NCI-H2171 (cell line): ENCODE measurements at places on chromosomes 2 and 18.

GRCh38 chr2:129233751-129234406 lies 745.6 kb upstream of the RAB6C start:
- no peak for DNase-seq

GRCh38 chr2:172307800-172308199 lies 119.6 kb upstream of the ITGA6 start:
- DNase-seq, result no peak

DNA sequence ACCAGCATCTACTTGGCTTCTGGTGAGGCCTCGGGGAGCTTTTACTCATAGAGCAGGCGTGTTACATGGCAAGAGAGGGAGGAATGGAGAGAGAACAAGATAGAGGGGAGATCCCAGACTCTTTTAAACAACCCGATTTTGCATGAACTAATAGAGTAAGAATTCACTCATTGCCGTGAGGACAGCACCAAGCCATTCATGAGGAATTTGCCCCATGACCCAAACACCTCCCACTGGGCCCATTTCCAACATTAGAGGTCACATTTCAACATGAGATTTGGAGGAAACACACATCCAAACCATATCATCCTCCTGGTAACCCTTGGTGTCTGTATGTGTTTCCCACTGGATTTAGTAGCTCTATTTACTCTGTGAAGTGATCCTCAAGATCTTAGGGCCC lies 249.9 kb upstream of the SP5 start:
- DNase-seq, result no peak

- DNase-seq, result no peak
These were observed 21.6 kb downstream of the MROH2A start for GRCh38 chr2:233799716-233800115.

DNA sequence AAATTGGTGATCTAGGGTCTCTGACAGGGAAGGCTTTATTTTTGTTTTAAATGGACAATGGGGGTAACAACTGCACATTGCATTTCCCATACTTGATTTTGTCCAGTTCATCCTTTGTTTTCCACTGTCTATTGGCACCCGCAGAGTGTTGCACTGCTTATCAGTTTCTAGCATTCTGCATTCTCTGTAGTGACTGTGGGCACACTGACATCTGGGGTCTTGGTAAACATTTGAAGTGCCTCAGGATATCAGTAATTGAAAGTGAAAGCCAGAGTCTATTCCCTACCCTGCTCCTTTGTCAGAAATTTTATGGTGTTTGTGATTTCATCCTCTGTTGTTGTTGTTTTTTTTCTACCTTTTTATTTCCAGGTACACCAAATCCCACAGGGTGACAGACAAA lies 132.1 kb upstream of the EPC2 start:
- DNase-seq, result no peak

DNA sequence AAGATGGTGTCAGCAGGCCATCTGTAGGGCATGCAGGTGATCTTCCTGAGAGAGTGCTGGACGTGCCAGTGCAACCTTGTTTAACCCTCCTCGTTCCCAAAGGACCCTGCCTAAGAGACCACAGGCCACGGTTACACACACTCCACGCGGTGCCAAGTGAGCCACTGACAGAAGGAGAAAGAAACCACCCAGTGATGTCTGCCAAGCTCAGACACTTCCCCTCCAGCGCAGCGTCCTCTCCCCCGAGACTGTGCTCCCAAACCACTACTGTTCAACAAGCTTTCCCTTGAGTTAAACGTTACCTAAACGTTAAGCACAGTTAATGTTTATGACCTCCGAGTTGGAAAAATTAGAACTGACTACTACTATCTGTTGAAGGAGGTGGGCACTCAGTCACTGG lies 119.1 kb upstream of the NCK2 start:
- DNase-seq, result no peak

GRCh38 chr2:230901006-230901405 lies 24.0 kb downstream of the GPR55 start:
- DNase-seq, result no peak

- no peak for DNase-seq
These were observed 474 bp upstream of the CERKL start for GRCh38 chr2:181657379-181657778.

GRCh38 chr2:215695861-215696260 lies 260.0 kb upstream of the FN1 start:
- DNase-seq, result no peak

DNA sequence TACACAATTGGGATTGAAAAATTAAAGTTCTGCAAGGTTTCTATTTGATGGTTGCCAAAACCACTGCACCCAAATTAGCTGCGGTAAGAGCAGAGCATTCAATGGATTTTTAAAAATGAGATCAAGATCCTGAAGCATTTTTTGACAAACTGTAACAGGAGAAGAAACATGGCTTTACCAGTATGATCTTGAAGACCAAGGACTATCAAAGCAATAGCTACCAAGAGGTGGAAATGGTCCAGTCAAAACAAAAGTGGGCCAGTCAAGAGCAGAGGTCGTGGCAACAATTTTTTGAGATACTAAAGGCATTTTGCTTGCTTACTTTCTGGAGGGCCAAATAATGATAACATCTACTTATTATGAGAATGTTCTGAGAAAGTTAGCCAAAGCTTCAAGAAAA lies 186.8 kb downstream of the RDH14 start:
- no peak for DNase-seq

- DNase-seq, result no peak
These were observed 827.5 kb upstream of the SALL3 start for GRCh38 chr18:78151948-78152725.

DNA sequence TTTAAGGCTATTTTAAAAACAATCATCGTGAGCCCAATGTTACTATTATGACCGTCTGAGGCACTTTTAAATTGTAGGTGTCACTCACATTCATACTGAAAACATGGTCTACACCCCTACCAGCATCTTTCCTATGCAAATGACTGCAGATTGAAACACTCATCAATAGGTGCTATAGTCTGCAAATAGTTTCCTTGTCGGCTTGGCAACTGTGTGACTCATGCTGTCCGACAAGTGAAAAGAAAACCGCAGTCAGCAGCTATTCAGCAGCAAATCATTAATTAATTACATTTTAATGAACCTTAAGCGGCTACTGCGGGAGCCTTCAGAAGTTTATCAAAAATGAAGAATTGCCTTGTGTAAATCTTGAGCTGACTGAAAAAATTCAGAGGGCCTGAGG lies 134.4 kb downstream of the FIGN start:
- DNase-seq, result no peak

- no peak for DNase-seq
These were observed 1.3 kb downstream of the ATL2 start for GRCh38 chr2:38375696-38376345.

DNA sequence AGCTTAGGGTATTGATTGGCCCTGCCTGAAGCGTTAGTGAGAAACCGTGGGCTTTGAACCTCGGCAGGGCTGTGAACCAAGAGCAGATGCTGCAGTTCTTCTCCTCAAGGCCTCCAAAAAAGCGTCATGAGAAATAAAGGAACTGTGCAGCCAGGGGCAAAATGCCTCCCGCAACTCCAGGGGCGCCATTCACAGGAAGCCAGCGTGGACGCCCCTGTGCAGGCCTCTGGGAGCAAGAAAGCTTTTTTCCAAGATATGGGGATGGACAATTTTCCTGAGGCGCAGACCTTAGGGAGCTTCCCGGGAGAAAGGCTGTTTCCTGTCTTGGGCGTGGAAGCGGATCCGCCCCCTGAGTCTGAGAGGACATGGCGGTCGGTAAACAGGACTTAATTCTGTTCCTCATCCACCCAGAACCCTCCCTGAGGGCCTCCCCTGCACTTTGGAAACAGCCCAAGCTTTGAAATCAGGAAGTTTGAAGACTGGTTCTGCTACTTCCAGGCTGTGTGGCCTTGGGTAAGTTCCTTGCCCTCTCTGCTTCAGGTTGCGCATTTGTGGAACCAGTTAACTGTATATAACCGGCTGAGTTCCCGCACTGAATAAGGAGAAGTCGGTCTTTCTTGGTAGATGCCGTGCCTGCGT lies 29.6 kb upstream of the CABLES1 start:
- no peak for DNase-seq

DNA sequence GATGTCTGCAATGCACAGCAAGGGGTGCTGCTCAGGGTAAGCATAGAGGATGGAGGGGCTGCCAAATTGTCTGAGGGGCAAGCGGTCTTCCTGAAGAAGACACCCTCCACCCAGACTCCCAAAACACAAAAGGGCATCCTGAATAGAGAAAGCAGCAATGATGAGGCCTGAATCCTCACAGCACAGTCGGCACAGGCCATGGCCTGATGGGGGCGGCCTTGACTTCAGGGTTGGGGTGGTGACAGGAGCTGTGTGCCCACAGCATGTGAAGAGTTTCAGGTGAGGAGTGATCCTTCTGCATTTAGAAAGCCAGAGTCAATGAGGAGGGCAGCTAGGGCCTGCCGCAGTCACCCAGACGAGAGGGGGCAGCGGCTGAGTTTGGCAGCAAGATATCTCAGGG lies 159.4 kb downstream of the GALNT14 start:
- DNase-seq, result no peak

DNA sequence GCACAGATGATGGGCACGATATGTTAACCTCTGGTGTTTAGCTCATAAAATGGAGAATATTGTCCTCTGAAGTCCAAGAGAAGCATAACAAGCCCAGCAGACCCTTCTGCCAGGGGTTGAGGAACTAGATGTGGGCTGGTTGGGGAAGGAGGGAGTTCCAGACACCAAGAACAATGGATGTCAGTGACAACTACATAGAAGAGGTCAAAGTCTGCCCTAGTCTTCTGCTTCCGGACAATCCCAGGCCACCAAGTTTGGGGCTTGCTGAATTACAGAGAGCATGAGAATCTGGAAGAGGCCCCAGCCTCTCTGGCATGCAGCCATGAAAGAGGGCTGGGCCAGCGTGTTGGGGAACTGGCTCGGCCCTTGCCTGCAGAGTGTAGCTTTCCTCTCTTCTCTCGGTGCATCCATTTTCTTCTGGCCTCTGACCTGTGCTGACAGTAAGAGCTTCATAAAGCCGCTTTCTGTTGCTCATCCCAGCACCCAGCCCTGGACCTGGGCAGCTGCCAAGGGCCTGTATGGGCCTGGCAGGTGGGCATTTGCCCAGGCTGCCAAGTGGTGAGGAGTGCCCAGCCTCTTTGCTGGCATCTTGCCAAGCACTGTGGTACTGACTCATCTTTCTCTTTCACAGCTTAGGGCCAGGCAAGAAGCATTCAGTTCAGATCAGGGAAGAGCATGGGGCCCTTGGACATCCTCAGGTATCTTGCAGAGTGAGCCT lies 14.6 kb upstream of the LAPTM4A start:
- DNase-seq, result peak; percentile 13

DNA sequence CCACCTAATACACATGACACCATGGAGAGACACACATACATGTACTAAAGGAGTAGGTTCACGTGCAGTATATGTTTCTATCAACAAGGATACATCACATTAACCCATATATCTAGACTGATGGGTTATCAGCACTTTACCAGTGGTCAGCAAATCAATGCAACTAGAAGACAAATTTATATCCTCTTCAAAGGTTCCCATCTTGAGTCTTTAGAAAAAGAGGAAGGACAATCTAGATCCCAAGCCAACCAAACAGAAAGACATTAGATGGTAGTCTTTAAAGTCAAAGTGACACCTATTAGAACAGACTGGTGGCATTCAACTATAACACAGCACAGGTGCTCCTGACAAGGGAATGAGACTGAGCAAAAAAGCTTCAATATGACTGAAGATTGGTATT lies 13.8 kb upstream of the SERTAD2 start:
- DNase-seq, result no peak

- no peak for DNase-seq
These were observed 8.8 kb downstream of the PRLH start for GRCh38 chr2:237574894-237575868.

GRCh38 chr2:214515111-214515510 lies 104.3 kb downstream of the VWC2L start:
- no peak for DNase-seq

DNA sequence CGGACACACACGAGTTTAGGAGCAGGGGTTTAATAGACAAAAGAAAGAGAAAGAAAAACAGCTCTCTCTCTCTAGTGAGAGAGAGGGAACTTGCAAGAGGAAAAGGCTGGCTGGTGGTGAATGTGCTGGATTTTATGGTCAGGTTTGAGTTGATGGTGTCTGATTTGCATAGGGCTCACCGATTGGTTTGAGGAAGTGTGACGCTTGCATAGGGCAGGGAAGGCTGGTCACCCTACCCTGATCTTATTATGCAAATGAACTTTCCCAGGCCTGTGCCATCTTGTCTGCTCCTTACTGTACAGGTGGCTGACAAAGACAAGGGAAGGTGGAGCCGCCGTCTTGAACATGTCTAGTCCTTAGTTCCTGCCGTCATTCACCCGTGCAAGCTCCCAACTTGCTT lies 408.9 kb downstream of the RIT2 start:
- peak; percentile 89 for DNase-seq

DNA sequence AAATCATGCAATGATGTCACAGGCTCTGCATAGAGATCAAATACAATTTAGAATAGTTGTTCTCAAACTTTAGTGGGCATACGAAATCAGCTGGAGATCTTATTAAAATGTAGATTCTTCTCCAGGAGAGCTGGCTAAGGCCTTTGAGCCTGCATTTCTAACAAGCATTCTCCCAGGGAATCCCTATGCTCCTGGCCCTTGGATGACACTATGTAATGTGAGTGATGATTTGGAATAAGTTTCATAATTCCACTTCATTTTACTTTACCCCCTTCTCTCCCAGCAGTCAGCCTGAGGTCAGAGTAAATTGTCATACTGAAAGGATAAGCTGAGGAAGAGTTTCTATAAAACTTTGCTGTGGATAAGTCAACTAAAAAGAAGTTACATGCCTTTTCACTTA lies 189.1 kb downstream of the UBE2E3 start:
- DNase-seq, result no peak

GRCh38 chr2:64787698-64788097 lies 134.0 kb upstream of the SERTAD2 start:
- no peak for DNase-seq

DNA sequence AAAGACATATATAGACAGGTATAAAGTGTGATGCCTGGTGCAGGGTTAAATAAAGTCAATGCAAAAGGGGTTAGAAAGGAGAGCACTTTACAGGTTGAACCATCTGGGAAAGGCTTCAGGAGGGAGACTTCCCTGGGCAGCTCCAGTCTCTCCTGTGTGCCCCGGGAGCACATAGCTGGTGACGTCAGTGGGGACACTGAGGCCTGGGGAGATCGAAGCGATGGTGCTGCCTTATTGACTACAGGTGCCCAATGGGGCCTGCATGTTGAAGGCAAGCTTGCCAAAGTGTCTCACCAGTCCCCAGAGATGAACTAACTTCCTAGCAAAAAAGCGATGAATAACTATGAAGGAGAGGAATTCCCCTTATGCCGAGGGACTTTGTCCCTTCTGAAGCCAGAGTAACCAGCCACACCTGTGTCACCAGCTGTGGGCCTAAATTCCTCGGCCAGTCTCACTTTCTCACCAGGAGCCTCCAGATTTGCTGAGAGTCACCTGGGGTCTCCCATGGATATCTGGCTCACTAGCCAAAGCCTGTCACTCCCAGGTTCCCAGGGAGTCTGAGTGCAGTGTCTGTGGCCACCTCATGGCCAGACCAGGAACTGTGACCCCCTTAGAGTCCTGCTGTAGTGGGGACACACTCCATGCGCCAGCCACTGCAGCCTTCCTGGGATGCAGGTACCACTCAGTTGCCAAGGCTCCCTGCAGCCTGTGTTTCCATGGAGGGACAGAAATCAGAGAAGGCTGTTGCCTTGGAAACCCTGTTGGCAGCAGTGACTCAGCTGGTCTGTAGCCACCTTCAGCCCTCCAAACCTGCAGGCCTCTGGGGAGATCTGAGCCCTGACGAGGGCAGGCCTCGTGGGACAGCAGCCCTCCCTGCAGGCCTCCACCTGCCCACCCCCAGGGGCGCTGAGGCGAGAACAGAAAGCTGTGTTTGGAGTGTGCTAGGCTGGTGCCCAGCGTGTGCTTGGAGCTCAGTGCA lies 128.7 kb downstream of the CTIF start:
- peak; percentile 95 for DNase-seq

- DNase-seq, result no peak
These were observed 98.3 kb upstream of the ZBTB14 start for GRCh38 chr18:5393779-5394178.
